Epithelial cell of prostate (primary cell): ENCODE measurements at places on chromosomes 2 and 18.

GRCh38 chr2:33034784-33035183 is 88.0 kb downstream of the LTBP1 start:
- no peak for DNase-seq

GRCh38 chr2:41955316-41956043 is 92.3 kb upstream of the PKDCC start:
- DNase-seq = no peak

GRCh38 chr2:151289972-151290866 is 751 bp upstream of the NMI start:
- DNase-seq = peak; percentile 41

GRCh38 chr18:34158881-34159690 is 65.6 kb downstream of the NOL4 start:
- no peak for DNase-seq

GRCh38 chr2:201965550-201965949 is 68.1 kb upstream of the FZD7 start:
- DNase-seq = no peak

- DNase-seq = no peak
These were observed 15.3 kb downstream of the WNT10A start for GRCh38 chr2:218895759-218896500.

GRCh38 chr2:122795763-122796162 is 1040.3 kb downstream of the TSN start:
- DNase-seq = no peak

DNA sequence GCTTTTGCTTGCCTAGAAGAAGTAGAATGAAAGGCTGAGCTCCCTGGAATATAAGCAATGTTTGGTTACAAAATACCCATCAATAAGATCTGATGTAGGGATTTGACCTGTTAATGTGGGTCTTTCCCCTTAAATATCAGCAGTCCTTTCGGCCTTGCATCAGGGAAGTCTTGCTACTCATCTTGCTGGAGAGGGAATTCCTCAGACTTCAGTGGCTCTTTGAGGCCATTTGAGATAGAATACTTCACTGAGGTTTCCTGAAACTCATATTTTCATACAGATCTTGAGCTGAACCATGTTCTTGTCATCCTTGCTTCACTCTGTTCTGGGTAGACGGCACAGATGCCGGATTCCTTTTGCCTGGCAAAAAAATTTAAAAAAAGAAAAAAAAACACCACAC is 3.9 kb downstream of the TWIST2 start:
- DNase-seq = no peak

DNA sequence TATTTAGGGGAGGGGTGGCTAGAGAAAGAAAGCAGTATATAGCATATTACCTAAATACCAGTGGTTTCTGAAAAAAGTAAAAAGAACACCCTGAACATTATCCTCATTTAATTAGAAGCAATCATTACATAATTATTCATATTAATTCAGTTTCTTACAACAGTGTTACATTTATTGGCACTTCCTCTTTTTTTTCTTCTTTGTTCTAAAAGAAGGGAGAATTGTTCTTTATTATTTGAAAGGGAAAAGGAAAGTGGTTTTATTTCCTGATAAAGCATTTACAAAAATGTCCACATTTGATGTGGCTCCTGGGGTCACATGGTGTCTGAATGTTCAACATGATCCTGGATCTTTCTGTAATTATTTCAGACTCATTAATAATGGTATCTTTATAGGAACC is 254.9 kb upstream of the ZEB2 start:
- no peak for DNase-seq

- DNase-seq = no peak
These were observed 782 bp downstream of the MTA3 start for GRCh38 chr2:42569116-42569711.

- DNase-seq = no peak
These were observed 22.4 kb downstream of the TMEM200C start for GRCh38 chr18:5872886-5873285.

DNA sequence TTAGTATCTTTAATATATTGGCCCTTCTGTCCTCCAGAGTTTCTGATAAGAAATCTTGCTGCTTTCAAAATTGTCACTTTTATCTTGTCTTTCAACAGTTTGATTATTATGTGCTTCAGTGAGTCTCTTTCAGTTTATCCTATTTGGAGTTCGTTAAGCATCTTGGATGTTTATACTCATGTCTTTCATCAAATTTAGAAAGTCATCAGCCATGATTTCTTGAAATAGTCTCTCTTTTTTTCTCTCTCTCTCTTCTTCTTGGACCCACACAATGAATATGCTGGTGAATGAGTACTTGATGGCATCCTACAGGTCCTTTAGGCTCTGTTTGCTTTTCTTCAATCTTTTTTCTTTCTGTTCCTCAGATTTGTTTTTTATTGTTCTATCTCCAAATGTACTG is 26.9 kb upstream of the KIF5C start:
- DNase-seq = no peak

DNA sequence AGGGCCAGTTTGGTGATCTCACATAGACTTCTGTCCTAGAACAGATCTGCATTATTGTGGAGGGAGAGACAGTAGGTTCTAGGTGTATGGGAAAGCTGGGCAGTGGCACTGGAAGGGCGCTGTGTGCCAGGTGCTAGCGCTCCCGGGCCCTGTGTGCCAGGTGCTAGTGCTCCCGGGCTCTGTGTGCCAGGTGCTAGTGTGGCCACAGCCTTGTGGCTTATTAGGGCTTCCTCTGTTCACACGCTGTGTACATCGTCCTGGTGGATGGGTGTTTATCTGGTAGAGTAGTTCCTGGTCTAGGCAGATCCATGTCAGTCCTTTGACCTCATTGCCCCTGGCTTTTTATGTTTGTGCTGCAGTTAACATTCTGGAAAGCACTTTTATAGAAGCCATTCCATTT is 263.4 kb downstream of the AGAP1 start:
- no peak for DNase-seq

DNA sequence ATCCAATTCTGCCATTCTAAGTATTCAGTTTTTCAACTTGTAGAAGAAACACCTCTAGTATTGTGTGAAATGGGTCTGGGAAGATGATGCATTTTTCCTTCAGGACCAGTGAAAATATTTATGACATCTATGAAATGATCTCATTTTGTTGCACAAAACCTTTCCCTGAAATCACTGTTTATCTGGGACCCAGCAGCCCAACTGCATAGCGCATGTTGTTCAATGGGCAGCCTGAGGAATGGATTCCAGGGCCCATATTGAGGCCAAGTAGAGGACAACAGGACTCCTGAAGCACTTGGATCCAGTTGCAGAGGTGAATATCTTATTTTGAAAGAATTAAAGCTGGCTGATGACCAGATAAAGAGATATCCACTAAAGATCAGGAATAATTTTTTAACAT is 7.3 kb downstream of the RBMS1 start:
- DNase-seq = no peak

DNA sequence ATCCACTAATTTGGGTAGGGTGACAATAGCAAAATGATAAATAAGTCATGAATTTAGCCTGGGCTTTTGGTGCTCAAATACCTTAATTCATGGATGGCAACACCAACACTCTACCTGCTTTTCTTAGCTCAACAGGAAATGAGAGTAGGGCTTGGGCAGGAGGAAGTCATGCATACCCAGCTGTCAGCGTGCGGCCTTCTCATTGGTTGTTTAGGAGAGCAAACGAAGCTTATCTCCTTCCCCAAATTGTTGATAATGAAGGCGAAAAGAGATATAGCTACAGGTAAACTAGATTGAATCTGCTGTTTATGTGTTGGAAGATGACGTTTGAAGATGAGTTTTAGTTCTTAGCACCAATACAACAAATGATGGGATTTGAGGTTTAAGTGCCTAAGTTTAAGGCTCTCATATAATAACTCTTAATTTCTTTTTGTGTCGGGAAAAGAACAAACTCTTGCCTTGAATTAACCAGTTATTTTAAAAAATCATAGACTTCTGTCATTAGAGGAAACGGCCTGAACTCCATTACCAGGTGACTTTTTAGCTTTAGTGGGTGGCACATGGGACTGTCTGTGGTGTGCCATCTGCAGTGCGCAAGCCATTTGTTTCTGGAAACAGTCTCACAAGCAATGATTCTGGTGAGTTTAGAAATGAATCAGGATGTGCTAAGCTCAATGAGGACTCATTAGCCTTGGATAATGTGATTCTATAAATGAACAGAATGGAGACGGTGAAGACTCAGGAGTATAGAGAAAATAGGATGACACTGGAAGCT is 19.8 kb downstream of the MAP4K4 start:
- no peak for DNase-seq

DNA sequence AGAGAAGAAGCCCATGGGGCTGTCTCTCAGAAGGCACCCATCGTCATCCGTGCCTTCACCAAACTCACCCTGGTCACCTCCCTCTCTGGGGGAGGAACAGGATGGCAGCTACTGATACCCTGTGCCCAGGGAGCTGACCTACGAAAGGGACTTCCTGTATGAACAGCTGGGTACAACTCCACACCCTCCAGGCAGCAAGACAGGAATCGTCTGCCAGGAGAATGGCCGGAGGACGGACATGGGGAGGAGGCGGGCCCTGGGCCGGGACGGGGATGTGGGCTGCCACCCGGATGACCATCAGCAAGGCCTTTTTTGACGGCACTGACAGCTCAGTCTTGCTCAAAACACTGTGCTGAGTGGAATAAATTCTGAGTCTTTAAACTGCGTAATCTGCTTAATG is 243.6 kb downstream of the HDAC4 start:
- DNase-seq = no peak

DNA sequence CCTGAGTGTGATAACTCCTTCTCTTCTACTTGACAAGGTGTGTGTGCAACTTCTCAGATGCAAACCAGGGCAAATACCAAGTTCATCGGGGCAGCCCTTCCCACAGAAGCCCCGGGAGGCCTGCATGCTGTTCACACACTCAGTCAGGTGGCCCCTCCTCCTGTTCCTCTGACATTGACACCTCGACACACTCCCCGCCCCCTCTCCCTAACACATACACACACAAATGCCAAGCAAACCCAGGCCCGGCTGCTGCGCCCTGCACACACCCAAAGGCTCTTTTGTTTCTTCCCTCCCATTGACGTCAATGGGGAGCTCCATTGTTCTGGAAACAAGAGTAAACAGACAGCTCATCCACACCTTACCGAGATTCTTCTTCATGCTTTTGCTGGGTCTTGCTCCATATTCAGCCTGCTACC is 1.7 kb upstream of the PER2 start:
- peak; percentile 99 for DNase-seq

GRCh38 chr2:218897394-218898108 is 16.9 kb downstream of the WNT10A start:
- DNase-seq = no peak

- no peak for DNase-seq
These were observed 309.1 kb upstream of the CYRIA start for GRCh38 chr2:16974688-16975087.

DNA sequence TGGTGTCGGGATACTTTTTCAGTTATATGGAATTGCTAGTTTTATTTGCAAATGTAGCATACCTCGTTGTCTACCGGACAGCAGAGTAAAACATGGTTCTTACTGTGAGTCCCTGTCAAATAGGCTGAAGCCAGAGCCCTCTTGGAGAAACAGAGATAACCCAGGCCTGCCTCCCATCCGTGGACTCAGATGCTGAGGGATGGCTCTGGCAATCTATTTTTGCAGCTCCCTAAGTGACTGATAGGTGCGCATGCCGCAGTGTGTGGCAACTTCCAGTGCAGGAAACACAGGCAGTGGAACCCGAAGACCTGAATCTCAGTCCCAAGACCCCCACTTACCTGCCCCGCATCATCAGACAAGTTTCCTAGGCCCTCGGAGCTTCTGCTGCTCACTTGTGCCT is 33.6 kb downstream of the STEAP3 start:
- DNase-seq = no peak

GRCh38 chr18:80196528-80197320 is 50.6 kb downstream of the PARD6G start:
- no peak for DNase-seq

DNA sequence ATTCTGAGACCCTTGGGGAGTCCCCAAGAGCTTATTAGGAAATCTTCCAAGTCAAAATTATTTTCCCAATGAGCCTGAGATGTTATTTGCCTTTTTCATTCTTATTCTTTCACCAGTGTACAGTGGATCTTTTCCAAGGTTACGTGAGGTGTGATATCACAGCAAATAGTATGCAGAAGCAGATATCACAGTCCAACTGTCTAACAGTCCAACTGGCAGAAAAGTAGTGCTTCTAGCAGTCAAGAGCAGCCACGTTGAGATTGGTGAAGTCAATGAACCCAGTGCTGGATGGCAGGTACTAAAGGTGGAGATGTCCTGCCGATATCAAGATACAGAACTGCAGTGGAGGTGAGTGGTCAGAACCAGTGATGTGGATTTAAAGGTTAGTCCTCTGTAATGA is 78.9 kb upstream of the ZNF397 start:
- DNase-seq = no peak

- DNase-seq = no peak
These were observed 49.3 kb upstream of the DNAJC10 start for GRCh38 chr2:182666674-182667314.

DNA sequence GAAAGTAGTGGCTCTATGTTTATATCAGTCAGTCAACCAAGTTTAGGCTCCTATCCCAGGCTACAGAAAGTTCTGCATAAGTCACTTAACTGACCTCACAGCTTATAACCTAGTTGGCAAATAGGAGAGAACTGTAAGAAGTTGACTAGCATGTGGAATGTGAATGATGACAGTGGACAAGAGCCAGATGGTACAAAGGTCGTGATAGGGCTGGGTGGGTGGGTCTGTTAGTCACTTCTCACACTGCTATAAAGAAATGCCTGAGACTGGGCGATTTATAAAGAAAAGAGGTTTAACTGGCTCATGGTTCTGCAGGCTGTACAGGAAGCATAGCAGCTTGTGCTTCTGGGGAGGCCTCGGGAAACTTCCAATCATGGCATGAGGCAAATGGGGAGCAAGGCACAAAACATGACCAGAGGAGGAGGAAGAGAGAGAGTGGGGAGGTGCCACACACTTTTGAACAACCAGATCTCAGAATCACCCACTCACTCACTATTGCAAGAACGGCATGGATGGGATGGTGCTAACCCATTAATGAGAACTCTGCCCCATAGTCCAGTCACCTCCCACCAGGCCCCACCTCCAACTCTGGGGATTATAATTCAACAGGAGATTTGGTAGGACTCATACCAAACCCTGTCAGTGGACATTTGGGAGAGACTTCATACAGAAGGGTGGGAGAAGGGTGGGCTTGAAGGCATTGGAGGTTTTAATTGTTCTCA is 68.8 kb downstream of the LTBP1 start:
- DNase-seq = no peak

DNA sequence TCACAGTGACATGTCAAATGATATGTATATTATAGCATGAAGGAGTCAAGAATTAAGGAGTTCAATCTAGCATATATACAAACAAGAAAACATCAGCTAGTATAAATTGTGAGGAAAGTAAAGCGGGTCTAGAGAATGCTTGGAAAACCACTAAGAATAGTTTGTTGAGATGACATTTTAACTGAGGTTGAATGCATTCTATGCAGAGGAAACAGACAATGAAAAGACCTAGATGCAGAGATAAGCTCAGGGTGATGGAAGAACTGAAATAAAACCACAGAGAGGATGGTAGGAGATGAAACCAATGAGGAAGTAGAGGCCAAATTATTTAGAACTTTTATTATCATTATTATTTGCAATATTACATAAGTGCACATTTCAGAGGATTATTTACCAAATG is 803.6 kb upstream of the FANCL start:
- no peak for DNase-seq

- DNase-seq = peak; percentile 36
These were observed 56.6 kb downstream of the UBE2E3 start for GRCh38 chr2:181036848-181037603.
